SK-N-SH treated with all-trans-retinoic acid at 6 μM for 48 hours (cell line): ENCODE measurements at places on chromosomes 7 and 10.

DNA sequence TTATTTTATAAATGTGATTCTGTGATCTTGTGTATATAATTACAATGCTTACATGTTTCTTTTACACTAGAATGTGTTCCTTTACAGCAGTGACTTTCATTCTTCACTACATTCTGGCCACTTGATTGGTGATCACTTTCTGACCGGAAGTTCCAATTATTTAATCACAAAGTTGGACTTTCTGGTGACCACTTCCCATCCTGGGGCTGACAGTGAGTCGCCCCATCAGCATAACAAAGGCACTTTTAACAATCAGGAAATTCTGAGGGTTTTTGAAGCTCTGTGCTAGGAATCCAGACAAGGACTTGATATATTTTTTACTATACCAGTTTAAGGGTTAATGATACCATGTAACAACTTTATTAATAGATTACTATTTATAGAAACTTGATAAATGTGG, 282.3 kb upstream of the KAT6B start:
- ATAC-seq, result no peak

- ATAC-seq, result no peak
These were observed 29.1 kb downstream of the TNRC18 start for GRCh38 chr7:5394264-5395105.

DNA sequence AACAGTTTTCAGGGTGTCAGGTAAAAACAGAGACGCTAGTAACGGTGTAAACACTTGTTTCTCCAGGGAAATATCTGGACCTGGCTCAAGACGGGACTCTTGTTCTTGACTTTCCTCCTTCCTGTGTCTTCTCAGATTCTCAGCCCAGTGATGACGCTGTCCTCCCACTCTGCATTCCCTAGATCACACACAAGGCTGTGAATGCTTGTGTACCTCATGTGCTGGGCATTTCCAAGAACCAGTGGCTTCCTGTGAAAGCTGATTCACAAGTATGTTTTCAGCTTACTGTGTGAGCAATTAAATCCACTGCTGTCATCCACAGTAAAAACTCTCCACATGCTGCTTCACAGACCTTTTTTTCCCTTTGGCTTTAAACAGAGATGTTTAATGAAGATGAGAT, 193.8 kb upstream of the DPP6 start:
- ATAC-seq, result no peak

- ATAC-seq, result no peak
These were observed 10.4 kb upstream of the TARP start for GRCh38 chr7:38283809-38284208.

GRCh38 chr7:142608630-142609428, 140.4 kb upstream of the PRSS1 start:
- no peak for ATAC-seq

DNA sequence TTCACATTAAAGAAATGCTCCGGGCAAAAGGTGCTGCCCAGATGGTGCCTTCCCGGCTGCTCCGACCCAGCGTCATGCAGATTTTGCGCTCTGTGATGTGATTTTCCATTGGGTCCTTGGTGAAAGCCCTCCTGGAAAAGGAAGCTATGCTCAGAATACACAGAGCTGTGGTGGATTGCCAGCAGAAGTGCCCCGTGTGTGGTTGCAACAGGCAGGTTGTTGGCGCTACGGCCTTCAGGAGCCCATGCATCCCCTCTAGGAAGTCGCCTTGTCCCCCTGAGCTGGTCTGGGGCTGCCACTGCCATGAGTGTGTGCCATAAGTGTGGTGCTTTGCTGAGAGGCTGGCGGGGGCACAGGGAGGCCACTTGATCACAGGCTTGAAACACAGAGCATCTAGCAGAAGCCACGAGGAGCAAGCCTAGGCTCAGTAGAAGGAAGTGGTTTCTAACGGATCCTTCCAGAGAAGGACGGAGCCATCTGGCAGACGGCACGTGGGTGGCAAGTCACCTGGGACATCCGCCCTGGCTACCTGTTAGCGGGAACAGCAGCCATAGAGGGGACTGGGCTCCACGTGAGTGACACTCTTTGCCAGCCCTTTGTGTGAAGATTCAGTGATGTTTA, 210.9 kb downstream of the CUX1 start:
- no peak for ATAC-seq

DNA sequence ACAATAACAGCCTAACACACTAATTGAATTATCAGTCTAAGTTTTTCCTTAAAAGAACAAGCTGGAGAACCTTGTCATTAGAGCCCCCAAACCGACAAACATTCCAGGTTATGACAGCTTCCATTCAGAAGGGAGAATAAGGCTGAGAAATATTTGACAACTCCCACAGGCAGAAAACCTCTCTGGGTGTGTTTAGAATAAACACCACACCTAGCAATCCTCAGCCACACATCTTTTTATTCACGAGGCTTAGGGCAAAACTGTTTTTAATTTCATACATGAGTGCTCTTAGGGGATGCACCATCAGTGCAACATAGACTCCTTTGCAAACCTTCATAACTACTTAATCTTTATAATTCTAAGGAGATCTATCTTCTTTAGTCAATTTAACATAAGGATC, 24.2 kb downstream of the STN1 start:
- ATAC-seq, result no peak

- no peak for ATAC-seq
These were observed 449.5 kb upstream of the MKI67 start for GRCh38 chr10:128575761-128576160.

DNA sequence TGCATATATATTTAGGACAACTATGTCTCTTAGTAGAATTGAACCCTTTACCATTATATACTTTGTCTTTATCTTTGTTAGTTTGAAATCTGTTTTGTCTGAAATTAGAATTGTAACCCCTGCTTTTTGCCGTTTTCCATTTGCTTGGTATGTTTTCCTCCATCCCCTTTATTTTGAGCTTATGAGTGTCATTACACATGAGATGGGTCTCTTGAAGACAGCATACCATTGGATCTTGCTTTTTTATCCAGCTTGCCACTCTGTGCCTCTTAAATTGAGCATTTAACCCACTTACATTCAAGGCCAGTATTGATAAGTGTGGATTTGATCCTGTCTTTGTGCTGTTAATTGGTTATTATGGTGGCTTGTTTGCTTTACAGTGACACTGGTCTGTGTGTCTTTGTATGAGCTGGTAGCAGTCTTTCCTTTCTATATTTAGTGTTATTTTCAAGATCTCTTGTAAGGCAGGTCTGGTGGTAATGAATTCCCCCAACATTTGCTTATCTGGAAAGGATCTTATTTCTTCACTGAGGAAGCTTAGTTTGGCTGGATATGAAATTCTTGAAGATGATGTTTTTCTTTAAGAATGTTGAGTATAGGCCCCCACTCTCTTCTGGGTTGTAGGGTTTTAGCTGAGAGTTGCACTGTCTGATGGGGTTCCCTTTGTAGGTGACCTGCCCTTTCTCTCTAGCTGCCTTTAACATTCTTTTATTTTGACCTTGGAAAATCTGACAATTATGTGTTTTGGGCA, 149.5 kb downstream of the AHR start:
- ATAC-seq, result no peak

DNA sequence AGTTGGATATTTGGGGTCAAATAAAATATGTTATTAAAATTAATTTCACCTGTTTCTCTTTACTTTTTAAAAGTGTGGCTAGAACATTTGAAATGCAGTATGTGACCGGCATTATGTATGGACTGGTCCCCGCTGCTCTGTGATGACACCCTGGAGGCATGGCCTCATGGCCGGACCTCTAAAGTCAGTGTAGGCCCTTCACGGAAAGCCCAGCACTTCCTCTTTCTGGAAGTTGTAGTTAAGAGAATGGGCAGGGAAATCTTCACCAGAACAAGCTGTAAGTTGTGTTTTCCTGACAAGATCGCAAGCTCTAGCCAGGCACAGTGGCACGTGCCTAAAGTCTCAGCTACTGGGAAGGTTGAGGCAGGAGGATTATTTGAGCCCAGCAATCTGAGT, 38.3 kb upstream of the SRGN start:
- ATAC-seq, result no peak

GRCh38 chr10:71889388-71889987, 38.4 kb upstream of the PSAP start:
- ATAC-seq, result peak; percentile 7; the same call in 2 of the 3 replicates

DNA sequence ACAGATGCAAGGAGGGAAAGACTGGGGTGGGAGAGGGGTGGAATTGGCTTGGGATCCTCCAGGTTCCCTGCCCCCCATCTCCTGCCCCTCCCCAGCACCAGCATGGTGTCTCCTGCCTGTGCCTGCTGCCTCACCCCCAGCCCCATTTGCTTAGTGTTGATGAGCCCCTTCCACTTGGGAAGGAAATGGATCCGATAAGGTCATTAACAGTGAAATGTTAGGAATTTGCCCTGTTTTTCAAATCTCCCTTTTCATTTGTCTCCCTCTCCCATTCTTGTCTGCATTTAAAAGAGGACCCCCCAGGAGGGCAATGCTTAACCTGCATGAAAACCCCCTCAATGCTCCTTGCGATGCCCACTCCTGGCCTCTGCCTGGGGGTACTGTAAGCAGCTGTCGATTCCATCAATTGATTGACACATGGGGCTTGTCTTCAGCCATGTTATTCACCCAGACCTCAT, 51.5 kb downstream of the HK1 start:
- ATAC-seq, result no peak

GRCh38 chr7:108290459-108291151, 160.4 kb upstream of the LAMB4 start:
- ATAC-seq, result peak; percentile 67

DNA sequence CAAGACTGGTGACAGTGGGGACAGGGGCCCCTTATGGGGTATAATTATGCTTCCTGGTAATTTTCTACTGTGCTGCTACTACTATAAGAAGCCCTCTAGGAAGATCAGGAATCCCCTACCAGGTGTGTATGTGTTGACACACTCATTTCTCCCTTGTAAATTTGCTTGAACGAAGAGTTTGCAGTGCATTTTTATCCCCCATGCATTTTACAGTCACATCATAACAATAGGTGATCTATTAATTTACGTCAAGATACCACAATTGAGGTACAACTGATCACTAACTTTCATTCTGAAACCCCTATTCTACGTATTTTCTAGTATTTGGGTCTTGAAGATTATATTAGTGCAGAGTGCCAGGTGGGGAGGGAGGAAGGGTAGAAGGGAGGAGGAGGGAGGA, 252.2 kb downstream of the NSUN6 start:
- ATAC-seq, result no peak

GRCh38 chr7:135761751-135762488, 13.3 kb upstream of the FAM180A start:
- peak; percentile 62 for ATAC-seq

- ATAC-seq, result no peak
These were observed 78.5 kb downstream of the LARP4B start for GRCh38 chr10:853017-853416.

DNA sequence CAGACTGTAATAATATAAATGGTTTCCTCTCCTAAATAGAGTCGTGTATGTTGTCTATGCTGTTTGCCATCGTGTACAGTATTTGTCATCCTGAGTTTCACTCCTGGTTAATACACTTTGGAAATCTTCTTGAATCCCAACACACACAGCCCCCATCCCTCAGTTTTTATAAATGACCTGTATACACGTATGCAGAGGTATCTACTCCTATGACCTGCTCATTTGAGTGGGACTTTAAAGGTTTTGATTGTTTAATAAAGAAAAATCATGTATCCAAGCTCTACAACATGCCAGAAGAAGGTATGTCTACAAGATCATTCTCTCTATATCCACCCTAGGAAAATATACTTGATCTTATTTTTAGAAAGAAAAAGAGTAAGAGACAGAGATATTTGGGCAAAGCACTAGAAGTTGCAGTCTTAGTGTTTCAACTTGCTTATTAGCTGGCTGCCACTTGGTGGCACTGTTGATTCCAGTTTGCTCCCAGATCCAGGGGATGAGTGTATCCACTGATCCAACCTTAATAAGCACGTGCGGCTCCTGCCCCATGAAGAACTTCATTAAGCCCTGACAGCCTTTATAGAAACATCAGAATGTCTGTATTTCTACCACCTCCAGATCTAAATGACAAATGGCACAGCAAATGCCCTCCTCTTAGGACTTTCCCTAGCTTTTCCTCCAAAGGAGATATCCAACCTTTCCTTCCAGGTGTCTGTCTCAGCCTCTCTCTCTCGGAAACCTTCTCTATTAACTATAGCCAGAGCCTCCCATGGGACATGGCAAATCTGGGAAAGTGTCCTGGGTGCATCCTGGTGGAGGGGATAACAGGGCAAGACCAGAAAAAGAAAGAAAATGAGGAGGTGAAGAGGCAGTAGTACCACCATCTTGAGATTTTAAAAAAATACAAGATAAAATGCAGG, 181.6 kb upstream of the NEBL start:
- peak; percentile 98 for ATAC-seq

GRCh38 chr10:133475821-133476640, 22.3 kb downstream of the SCART1 start:
- no peak for ATAC-seq

GRCh38 chr10:97534746-97535367, 36.1 kb downstream of the UBTD1 start:
- ATAC-seq, result peak; percentile 43

GRCh38 chr7:44646921-44647636, 40.7 kb downstream of the OGDH start:
- no peak for ATAC-seq

DNA sequence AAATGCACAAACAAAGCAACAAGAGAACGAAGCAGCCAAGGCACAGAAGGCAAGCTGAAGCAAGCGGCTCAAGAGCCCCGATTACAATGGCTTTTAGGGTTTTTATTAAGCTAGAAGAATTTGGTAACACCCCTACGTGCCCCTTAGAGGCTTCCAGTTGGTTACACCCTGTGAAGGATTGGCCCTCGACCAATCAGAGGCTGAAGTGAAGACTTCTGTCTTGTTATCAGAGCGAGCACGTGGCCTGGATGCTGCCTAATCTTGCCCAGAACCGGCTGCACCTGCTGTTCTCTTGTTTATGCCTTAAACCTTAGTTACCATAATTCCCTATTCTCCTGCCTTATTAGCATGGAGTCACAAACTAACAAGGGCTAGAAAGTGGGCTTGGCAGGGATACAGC, 21.4 kb downstream of the KCNK18 start:
- ATAC-seq, result no peak

GRCh38 chr10:48442090-48442808, 135.8 kb downstream of the MAPK8 start:
- ATAC-seq, result no peak

GRCh38 chr10:60008816-60009215, 102.5 kb upstream of the CCDC6 start:
- no peak for ATAC-seq

GRCh38 chr10:70363971-70364771, 18.3 kb downstream of the LRRC20 start:
- ATAC-seq, result peak; percentile 98

GRCh38 chr7:158055726-158056510, 531.7 kb downstream of the PTPRN2 start:
- no peak for ATAC-seq

GRCh38 chr10:5658871-5659618, 7.3 kb downstream of the ASB13 start:
- no peak for ATAC-seq

DNA sequence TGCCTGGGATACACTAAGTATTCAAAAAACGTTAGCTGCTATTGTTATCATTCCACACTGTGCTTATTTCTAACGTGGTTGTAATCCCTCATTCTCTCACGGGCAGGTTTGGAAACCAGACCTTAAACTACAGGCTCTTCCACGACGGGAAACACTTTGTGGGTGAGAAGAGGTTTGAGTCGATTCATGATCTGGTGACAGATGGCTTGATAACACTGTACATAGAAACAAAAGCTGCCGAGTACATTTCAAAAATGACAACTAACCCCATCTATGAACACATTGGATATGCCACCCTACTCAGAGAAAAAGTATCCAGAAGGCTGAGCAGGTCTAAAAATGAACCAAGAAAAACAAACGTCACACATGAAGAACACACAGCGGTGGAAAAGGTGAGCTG, 163.2 kb upstream of the PRR15 start:
- ATAC-seq, result no peak

GRCh38 chr7:101555269-101555920, 73.7 kb downstream of the MYL10 start:
- no peak for ATAC-seq
